ENCODE measurements at places on chromosomes 12 and 14.

- no peak for DNase-seq
Measured at GRCh38 chr12:96743606-96744005, 163.5 kb upstream of the NEDD1 start.

- no peak for DNase-seq
Measured at GRCh38 chr14:34093883-34094282, 143.0 kb upstream of the EGLN3 start.

GRCh38 chr12:44654646-44655639, 221.2 kb downstream of the NELL2 start:
- DNase-seq = no peak

DNA sequence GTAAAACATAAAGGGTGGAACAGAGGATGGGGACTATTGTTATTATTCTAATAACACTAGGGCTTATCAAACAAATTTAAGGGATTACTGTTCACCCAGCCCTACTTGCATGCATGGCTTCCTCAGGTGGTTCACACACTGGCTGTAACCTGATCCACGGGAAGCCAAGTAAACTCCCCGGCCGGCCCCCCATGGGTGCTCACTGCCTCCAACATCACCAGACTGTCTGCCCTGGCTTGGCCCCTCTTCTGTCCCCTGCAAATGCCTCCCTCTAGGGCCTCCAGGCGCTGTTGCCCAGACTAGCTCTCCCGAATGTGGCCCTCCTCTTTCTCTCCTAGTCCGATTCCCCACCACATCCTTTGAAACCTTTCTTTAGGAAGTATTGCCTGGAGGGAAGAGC, 18.6 kb downstream of the FAIM2 start:
- no peak for DNase-seq

- no peak for DNase-seq
Measured at GRCh38 chr14:102085948-102086708, 716 bp downstream of the HSP90AA1 start.

GRCh38 chr14:84894254-84894653, 635.7 kb upstream of the FLRT2 start:
- no peak for DNase-seq

DNA sequence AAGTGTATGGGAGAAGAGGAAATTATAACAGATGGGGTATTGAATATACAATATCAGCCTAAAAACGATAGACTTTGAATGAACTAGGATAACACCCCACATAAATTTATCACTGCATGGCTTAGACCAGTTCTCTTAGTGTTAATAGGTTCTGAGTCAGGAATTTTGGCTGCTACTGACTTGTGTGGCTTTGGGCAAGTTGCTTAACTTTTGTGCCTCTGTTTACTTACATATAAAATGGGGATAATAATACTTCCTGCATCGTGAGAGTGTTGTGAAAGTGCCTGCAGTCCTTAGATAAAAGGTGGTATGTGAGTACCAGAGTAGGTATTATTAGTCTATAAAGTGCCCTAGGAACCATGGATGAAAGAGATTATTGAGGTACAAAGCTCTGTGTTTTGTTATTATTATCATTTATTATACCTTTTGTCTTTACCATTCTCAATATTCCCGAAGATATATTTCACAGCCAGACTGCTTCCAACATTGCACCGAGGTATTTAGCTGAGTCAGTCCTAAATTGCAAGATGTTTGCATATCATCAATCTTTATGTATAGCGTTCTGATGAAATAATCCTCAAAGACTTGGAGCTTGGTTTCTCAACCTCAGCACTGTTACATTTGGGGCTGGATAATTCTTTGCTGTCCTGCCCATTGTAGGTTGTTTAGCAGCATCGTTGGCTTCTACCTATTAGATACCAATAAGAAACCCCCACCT, 2.3 kb upstream of the PAWR start:
- no peak for DNase-seq

DNA sequence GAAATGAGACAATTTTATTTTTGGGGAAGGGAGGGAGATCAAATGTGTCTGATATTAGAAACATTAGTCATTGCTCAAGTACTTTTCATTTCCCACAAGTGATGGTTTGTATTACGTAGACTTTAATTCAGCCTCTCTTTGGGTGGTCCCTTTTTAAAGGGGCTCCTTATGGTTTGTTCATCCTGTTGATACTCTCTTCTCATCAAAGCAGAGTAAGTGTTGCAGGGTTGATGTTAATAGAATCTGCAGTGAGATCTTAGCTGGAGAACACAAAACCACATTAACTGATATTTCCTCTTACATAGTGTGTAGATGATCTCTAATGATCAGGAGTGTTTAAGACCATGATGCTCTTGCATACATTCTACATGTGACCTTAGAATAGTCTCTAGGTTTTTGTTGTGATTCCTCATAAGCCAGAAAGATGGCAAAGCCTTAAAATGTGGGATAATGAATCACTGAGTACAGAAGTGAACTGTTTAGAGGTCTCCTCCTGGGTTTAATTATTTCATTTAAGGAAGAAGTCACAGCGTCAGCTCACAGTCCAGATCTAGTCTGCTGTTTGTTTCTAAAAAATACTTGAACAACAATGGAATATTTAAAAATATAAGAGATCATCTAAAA, 87.4 kb upstream of the PTPRR start:
- no peak for DNase-seq

DNA sequence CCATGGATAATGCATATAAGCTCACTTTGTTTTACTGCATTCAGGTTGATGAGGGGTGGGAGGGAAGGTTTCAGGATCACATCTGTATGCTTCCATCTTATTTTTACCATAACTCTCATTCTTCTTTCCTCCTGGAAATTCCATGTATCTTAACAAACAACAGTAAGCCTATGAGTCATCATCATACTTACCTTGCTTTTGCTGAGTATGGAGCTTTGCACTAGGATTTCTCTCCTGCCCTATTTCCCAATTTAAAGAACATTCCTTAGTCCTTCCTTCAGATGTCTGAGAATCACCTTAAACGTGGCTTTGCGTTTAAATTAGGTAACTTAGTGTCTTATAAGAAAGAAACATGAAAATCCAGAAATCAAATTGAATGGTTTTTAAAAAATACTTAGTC, 1.6 kb upstream of the CLEC14A start:
- no peak for DNase-seq

DNA sequence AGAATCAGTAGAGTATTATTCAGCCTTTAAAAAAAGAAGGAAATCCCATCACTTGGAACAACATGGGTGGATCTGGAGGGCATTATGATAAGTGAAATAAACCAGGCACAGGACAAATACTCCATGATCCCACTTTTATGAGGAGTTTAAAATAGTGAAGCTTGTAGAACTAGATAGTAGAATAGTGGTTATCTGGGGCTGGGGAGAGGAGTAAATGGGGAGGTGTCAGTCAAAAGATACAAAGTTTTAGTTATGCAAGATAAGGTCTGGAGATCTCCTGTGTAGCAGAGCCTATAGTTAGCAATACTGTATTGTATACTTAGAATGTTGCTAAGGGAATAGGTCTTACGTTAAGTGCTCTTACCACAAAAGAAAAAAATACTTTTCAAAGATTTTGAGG, 64.9 kb downstream of the RIC8B start:
- DNase-seq = no peak

DNA sequence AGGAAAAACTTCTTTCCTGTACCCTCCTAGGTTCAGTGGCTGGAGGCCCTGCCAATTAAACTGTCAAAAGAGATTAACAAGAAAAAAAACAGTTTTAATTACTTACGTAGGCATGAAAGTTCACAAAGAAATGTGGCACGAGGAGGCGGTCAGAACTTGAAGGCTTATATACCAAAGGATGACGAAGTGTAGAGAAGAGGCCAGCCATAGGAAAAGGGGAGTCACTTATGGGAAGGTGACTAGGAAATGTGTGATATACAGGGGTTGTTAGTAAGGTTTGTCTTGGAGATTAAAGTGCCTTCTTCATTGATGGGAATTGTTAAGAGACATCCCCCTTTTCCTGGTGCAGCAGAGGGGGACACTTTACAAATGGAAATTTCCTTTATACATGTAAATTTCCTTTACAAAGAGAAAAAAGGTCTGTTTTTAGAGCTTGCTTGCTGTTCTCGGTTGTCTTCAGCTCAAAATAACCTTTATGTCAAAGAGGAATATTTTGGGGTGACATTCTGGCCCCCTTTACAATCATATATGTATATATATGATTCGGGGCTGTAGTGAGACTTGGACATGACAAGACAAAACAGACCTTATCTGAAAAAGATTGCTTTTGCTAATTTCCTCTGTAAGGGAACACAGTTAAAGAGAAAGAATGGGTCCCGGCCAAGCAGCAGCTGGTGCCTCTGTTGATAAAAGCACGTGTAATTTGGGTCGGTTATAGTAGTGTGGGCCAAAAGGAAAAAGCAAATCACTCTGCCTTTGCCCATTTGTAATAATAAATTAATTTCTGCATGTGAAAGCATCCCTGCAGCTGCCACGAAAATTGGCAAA, 38.6 kb downstream of the SYNE2 start:
- no peak for DNase-seq

DNA sequence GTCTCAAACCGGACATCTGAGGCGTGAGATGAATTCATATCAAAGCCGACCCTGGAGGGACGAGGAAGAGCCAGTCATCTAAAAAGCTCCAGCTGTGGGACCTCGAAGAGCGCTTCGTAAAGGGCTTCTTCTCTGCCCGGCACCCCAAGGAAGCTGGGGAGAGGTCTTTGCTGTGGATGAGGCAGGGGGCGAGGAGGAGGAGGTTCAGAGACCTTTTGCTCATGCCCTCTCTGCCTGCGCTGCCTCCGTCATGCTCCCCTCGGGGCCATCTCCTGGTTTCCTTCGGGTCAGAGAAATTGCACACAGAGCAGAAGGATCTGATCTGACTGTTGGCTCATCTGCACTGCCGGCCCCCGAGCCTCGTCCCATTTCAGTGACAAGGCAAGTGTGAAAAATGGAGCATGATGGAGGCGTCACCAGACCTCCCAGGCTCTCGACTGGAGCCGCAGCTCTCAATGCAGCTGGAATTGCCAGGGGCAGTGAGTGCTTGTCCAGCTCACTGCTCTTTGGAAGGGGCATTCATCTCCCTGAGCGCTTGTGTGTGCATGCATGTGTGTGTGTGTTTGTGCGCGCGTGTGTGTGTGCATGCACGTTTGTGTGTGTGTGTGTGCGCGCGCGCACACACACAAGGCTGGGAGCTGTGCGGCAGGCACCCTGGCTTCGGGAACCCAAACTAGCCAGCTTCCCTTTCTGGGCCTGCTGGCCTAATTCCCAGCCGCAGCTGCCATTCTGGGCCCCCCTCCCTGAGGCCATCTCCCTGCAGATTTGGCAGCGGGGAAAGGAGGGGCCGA, 9.2 kb downstream of the CABP1 start:
- DNase-seq = no peak

DNA sequence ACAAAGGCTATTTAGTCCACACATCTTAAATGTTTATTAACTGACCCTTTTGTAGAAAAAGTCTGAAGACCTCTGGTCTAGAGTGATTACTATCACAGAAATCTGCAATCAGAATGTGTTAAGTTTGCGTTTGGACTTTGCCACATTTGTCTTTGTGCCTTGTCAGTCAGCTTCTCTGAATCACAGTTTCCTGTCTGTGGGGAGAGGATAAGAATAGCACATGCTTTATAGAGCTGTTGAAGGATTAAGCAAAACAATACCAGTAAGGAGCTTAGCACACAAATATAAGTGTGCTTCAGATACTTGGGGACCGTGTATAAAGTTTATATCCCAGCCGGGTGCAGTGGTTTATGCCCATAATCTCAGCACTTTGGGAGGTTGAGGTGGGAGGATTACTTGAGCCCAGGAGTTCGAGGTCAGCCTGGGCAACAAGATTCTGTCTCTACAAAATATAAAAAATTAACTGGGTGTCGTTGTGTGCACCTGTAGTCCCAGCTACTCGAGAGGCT, 63.0 kb upstream of the BTG1 start:
- DNase-seq = no peak

DNA sequence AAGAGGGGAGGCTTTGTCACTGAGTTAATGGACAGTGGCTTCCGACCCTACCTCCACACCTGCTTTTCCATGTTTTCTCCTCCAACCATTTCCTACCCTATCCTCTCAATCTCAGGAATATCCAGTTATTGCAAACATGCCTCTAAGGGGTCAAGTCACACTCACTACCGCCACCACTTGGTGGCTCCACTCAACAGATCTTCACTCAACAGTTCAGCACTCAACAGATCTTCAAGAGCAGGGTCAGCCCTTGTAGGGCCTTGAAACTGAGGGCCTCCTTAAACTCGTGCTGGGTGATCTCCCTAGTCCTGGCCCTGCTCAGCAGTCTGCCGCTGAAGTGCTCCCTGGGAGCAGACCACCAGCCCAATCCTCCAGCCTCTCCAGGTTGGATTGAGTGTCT, 14.2 kb downstream of the ZNF641 start:
- no peak for DNase-seq

GRCh38 chr12:122949405-122949804, 16.9 kb downstream of the ABCB9 start:
- DNase-seq = no peak

- DNase-seq = no peak
Measured at GRCh38 chr12:47935184-47935583, 28.2 kb upstream of the TMEM106C start.

GRCh38 chr12:4579305-4580102, 17.5 kb downstream of the DYRK4 start:
- DNase-seq = no peak

GRCh38 chr14:99331811-99332210, 59.8 kb upstream of the BCL11B start:
- DNase-seq = no peak

GRCh38 chr12:71665090-71665463, 976 bp downstream of the THAP2 start:
- no peak for DNase-seq

DNA sequence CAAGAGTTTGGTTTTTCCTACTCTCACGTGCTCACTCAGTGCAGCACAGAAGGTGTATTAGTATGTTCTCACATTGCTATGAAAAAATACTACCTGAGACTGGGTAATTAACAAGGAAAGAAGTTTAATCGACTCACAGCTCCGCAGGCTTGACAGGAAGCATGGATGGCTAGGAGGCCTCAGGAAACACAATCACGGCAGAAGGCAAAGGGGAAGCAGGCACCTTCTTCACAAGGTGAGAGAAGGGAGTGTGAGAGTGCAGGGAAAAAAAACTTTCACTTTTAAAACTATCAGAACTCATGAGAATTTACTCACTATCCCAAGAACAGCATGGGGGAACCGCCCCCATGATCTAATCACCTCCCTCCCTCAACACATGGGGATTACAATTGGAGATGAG, 185.8 kb upstream of the TMPO start:
- no peak for DNase-seq

GRCh38 chr12:1877169-1877878, 41.1 kb downstream of the CACNA2D4 start:
- no peak for DNase-seq

DNA sequence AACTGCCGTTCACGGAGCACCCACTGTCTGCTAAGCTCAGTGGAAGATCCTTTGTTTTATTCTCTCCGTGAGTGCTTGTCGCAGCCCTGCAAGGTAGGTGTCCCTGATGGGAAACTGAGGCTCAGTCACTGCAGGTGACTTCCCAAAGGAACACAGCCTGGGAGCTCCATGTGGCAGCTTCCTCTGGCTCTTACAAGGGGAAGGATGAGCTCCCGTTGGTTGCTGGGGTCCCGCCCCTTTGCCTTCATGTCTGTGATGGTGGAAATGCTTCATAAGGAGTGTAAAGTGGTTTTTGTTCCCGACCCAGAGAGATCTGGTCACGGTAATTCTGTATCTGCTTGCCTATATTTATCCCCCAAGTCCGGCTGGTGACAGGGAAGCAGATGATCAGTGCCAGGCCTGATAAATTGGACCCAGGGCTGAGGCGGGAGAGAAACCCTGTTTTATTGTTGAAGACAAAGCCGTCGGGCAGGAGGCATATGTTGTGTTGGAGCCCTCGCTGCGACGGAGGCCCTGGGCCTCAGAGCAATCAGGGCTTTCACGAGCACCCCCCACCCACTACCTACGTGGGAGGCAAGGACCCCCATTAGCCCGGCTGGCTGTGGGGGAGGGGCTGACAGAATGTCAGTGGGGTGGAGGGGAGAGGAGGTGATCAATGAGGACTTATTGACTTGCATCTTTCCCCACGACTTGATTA, 91.9 kb downstream of the KIF26A start:
- DNase-seq = no peak
